ENCODE measurements at places on chromosomes 5 and 9.

DNA sequence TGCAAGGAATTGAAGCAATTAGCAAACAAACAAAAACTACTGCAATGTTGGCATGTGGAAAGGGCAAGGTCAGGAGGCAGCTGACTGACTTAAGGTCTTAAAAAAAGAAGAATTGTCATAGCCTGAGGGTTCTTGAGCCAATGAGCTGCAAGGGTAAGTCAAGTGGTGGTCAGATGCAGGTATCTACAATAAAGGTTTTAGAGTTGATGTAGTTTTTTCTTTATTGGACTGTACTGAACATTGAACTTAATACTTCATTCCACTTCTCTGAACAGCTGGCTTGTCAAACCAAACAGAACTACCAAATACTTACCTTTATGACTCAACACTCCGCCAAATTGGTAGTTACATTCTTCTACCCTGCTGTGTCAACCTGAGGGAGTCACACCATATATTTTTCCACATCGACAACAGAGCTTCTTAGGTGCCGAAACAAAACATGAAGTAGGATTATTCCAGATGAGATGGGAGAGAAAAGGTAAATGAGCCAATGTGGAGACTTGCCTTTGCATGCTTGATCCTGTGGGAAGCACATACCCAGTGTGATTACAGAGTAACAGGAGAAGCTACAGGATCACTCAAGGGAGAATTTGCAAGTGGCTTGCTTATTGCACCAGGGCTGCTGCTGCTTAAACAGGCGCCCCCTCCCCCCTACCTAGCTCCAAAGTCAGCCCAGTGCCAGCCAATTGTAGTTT, 35.3 kb downstream of the EQTN start:
- DNase-seq = no peak

DNA sequence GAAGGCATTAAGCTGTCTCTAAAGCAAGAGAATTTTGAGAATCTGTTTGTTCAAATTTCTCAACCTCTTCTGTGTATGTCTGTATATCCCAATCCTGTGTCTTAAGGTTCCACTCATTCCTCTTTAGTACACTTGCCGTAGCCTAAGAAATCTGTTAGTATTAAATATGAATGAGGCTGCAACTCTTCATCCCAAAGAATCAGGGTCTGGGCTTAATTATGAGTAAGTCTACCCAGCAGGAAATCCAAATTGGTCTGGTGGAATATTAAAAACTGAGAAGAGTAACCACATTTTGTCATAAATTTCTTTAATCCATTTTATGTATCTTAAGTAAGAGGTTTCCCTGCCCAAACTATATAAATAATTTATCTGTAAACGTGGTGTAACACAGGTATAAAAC, 1171.2 kb downstream of the CDH12 start:
- no peak for DNase-seq

DNA sequence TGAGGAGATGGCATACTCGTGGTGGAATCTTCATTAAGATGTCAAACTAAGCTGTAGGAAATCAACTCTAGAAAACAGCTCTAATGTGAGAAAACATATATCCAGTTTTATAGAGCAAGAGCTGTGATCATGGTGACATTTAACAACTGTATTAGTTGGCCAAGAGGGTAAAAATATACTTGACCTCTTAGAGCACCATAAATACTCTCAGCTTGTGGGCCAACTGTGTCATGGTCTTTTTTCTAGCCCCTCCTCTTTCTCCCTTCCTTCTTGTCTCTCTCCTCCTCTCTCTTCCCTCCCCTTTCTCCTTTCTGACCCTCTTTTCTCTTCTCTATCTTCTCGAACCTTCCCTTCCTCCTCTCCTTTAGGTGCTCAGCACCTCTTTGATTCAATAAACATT, 54.7 kb downstream of the TMC1 start:
- no peak for DNase-seq

- no peak for DNase-seq
Measured at GRCh38 chr9:27561685-27562084, 11.6 kb downstream of the C9orf72 start.

DNA sequence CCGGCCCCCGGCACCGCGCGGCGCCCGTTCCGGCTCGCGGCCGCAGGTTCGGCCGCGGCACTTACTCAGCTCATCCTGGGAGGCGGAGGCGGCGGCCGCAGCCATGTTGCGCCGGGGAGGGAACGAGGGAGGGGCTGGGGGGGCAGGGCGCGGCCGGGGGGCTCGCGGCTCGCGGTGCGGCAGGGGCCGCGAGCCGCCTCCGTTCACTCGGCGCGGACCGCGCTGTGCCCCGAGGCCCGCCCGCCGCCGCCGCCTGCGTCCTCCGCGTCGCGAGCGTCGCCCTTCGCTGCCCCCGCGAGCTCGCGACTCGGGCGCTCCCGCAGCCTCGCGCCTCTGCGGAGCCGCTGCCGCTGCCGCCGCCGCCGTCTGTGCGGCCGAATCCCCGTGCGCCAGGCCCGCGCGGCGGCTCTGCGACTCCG, 735 bp downstream of the ECPAS start:
- peak; percentile 9 for DNase-seq

GRCh38 chr5:153983885-153984284, 54.8 kb downstream of the FAM114A2 start:
- DNase-seq = no peak

DNA sequence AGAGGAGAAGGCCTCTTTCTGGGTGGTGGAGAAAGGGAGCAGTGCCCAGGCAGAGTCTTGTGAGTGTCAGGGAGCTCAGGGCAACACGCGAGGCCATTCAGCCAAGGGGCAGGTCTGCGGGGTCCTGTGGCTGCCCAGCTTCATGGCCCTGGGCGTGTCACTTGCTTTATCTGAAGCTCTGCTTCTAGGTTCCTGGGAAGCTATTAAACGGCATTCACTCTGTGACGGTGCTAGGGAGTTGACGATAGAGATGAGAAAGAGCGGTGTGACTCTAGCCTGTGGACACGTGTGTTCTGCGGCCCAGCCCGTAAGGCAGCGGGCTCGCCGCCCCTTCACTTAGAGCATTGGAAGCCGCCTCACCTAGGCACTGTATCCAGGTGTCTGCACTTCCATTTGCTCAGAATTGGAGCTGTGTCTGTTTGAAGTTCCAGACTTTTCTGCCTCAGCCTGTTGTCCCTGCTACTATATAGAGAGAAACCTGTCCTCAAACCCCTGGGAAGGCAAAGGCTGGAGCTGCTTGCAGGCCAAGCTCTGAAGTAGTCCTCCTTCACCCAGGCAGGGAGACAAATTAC, 88.3 kb downstream of the PHF2 start:
- DNase-seq = no peak

- DNase-seq = no peak
Measured at GRCh38 chr5:96483878-96484277, 50.8 kb upstream of the PCSK1 start.

DNA sequence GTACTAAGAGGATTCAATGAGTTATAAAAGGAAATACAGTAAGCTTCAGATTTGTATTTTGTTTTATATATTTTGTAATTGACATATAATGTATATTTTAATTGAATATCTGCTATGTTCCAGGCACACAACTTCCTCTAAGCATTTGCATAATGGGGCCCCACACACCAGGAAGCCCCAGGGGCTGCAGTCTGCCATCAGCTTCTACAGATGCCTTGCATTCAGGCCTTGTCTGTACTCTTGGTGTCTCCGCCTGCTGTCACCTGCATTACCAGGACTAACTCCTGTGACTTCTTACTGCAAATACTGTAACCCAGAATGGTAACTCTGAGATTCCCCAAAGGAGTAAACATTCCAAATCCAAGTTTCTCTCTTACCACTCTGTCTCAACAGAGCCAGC, 20.6 kb downstream of the ARL15 start:
- no peak for DNase-seq

- no peak for DNase-seq
Measured at GRCh38 chr5:38823503-38823902, 22.3 kb upstream of the OSMR start.

DNA sequence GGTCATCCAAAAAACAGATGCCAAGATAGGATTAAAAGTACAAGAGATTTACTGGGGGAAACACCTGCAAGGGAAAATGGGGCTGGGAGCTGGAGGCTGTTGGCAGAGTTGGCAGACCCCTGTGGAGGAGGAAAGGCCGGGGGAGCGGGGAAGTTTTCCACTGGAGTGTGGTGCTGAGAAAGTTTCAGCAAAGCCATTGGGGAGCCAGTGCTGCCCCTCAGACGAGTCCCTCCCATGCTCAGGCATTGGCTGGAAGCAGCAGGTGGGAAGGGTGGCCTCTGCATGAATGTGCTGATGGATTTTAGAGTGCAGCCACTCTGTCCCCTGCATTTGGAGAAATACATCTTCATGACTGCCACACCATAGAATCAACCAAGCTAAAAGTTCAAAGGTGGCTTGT, 52.8 kb downstream of the TTC1 start:
- no peak for DNase-seq

- DNase-seq = no peak
Measured at GRCh38 chr9:93053781-93054331, 4.6 kb upstream of the SUSD3 start.

GRCh38 chr9:8401961-8402705, 602.6 kb upstream of the DMAC1 start:
- DNase-seq = peak; percentile 66

DNA sequence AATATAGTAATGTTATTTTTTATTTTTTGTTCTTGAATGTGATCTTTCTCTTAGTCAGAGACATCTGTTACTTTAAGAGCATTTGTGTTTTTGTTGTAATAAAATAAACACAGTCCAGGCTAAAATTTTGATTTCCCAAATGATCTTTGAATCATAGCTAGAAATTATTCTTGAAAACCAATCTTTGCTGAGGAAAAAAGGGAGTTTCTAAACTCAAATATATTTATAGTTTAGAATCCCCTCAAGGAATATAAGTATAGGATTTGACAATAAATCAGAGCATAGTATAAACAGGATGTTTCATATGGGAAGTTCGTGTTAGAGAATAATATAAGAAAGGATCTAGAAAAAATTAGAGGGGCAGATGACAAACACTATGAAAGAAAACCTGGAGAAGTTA, 118.8 kb upstream of the ADAMTS19 start:
- no peak for DNase-seq

DNA sequence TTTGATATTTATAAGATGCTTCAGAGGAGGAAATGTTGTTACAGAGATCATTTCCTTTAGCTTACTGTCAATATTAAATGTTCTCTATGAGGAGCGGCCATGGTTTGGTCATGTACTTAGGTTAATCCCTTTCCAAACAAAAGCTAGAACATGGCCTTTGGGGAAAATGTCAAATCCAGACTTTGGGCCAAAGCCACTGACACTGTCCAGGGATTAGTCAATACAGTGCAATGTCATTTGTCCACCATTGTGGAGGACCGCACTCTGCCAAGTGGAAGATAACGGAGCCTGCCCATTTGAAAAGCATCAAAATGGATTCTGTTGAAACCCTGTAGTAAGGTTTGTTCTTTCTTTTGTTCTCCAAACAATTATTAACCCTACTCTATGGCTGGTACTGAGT, 50.1 kb downstream of the FRMPD1 start:
- DNase-seq = no peak

- no peak for DNase-seq
Measured at GRCh38 chr5:112346411-112347044, 72.5 kb downstream of the EPB41L4A start.

DNA sequence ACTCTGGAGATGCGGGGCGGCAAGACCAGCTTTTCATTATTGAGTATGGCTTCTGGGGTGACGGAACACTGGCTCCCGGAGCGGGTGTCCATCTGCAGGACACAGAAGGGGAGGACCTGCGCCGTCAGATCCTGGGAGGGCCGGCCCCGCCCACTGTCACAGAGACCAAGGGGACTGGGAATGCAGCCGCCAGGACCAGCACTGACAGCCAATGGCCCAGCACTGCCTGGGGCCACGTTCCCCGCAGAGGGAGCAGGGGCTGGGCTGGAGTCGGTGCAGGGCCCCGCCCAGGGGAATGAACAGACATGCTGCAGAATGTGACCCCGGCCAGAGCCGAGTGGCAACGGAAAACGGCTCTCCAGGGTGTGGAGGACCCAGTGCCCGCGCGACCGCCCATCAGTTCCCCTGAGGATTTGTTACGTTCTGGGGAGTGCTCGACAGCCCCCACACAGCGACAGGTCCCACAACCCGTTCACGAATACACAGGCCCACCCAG, at the start of gene ZDHHC11:
Gene ZDHHC11 (minus strand): TSS at position 476 of the 496 bp plus-strand sequence. CDS start 384 bp downstream, at position 92.
- DNase-seq = peak; percentile 27

GRCh38 chr5:164958688-164959087, 1453.3 kb downstream of the MAT2B start:
- DNase-seq = no peak

Data from NCI-H2227 treated with DMSO at 0.1 percent for 48 hours (cell line).